ENCODE measurements at places on chromosomes 13 and 19. TPM values are rescaled to one million over a fixed set of nuclear protein-coding genes. Genes with fewer than 3 reads are reported as not detected.
A peak's percentile ranks its signal among the peaks of the same experiment; 100 is the strongest.

Gene CHERP
- 6.4 TPM for total RNA-seq

Gene CAMSAP3
- not detected for total RNA-seq

DNA sequence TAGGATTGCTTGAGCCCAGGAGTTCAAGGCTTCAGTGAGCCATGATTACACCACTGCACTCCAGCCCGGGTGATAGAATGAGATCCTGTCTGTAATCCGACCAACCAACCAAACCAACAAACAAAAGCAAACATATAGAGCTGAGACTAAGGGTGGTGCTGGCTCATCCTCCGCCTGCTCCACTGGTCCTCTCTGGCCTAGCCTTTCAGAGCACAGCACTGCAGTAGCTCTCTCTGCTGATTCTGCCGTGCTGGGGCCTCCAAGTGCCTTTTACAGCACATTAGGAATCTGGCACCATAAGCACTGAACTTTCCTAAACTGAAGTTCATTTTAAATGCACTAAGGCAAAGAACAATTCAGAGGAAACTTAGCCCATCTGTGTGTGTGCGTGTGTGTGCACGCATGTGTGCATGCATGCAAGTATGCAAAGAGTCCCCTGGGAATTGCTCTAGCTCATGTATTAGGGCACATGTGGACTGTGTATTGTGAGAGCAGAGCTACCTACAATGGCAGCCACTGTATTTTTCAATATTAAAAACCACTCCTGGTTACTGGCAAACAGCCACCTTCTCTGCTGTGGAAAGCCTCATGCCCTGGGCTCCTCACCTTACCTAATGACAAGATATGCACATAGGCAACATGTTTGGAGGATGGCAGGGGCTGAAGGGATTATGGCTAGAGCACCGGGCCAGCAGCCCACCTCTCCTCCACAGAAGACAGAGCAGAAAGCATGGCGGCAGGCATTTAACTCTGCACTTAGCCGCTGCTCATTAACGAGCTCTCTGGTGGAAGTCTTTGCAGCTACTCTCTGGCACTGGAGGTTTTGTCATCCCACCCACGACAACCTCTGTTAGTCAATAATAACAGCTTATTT, 223.1 kb upstream of the TSHZ3 start:
- no peaks in the 10 kb centered on the region for H3K36me3 ChIP-seq
- no peak overlapping the region for H3K4me3 ChIP-seq
- H3K27me3 ChIP-seq, result no peaks in the 10 kb centered on the region
- no peaks in the 10 kb centered on the region for H3K4me1 ChIP-seq
- no peak overlapping the region for H3K27ac ChIP-seq

- H3K27me3 ChIP-seq, result no peaks in the 10 kb centered on the region
- no peak for DNase-seq
- H3K27ac ChIP-seq, result no peak overlapping the region
- H3K4me3 ChIP-seq, result no peak overlapping the region
- H3K36me3 ChIP-seq, result no peaks in the 10 kb centered on the region
- no peaks in the 10 kb centered on the region for H3K4me1 ChIP-seq
Observed at GRCh38 chr13:112774829-112775565, 85.2 kb downstream of the ATP11A start.

Gene KLHL1
- total RNA-seq, result not detected

Gene NKPD1
- not detected for total RNA-seq

DNA sequence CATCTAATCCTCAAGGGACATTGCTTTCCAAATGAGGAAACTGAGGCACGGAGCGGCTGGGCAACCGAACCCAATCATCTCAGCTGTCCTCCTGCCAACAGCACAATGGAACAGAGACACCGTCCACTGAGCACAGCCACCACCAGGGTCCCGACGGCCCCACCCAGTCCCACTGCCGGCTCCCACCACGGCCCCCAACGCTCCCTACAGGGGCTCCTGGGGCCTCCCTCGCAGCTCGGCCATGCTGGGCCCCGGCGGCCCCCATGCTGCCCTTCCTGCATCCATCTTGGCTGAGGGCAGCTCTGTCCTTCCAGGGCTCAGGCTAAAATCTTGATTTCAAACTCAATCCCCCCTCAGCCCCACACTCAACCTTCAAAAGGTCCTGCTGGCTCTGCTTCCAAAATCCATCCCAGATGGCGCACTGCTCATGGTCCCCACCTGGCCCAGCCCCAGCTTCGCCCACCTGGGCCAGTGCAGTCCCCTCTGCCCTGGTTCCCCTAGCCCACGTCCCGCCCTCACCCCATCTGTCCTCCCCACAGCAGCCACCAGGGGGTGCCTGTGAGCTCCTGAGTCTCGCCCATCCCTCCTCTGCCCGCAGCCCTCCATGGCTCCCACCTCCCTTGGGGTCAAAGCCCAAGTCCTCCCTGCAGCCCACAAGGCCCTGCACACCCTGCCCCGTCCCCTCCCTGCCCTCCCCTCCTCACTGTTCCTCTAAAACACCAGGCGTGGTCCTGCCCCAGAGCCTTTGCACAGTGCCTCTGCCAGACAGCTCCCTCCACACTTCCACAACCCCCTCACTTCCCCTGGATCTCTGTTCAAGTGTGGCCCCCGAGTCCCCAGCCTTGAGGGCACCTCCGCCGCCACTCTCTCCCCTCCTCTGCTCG, 7.9 kb downstream of the PIP5K1C start:
- H3K27ac ChIP-seq, result peak overlapping the region; percentile 80
- H3K27me3 ChIP-seq, result no peaks in the 10 kb centered on the region
- H3K36me3 ChIP-seq, result peaks cover 11% of the 10 kb centered on the region
- DNase-seq, result no peak
- H3K4me1 ChIP-seq, result peaks cover 65% of the 10 kb centered on the region
- peak overlapping the region; percentile 11 for H3K4me3 ChIP-seq

- no peaks in the 10 kb centered on the region for H3K27me3 ChIP-seq
- no peak for DNase-seq
- no peaks in the 10 kb centered on the region for H3K4me1 ChIP-seq
- no peak overlapping the region for H3K4me3 ChIP-seq
- no peak overlapping the region for H3K27ac ChIP-seq
Observed at GRCh38 chr13:96025283-96025682, 27.9 kb downstream of the UGGT2 start.

- DNase-seq, result no peak
- no peaks in the 10 kb centered on the region for H3K27me3 ChIP-seq
- no peaks in the 10 kb centered on the region for H3K36me3 ChIP-seq
Observed at GRCh38 chr13:105377452-105377851, 1158.0 kb downstream of the EFNB2 start.

- DNase-seq, result no peak
- H3K36me3 ChIP-seq, result no peaks in the 10 kb centered on the region
- H3K27me3 ChIP-seq, result no peaks in the 10 kb centered on the region
- H3K27ac ChIP-seq, result no peak overlapping the region
Observed at GRCh38 chr13:26540334-26540733, 17.1 kb upstream of the WASF3 start.

DNA sequence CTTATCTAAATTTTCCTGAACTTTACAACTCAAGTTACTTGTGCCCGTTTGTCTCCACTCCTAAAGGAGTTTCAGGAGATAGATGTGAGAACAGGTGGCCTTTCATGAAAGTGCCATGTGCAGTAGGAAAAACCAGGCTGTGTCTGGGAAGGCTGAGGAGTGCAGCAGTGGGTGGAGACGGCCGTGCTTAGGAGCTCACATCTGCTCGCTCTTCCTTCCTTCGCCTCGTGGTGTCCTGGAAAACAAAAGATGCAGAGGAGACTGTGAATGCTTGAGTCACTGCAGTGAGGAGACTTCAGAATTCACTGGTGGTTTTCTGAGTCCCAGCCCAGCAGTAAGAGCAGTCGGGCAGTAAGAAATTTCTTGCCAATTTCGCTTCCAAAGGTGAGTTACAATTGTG, 138.4 kb upstream of the RNF113B start:
- no peak overlapping the region for H3K4me3 ChIP-seq
- H3K36me3 ChIP-seq, result no peaks in the 10 kb centered on the region
- no peak overlapping the region for H3K27ac ChIP-seq
- no peak for DNase-seq
- peaks cover 15% of the 10 kb centered on the region for H3K4me1 ChIP-seq
- H3K27me3 ChIP-seq, result no peaks in the 10 kb centered on the region

Gene PRODH2
- total RNA-seq, result not detected

GRCh38 chr13:75016225-75016624, 465.7 kb downstream of the TBC1D4 start:
- H3K36me3 ChIP-seq, result no peaks in the 10 kb centered on the region
- H3K4me3 ChIP-seq, result no peak overlapping the region
- H3K27me3 ChIP-seq, result no peaks in the 10 kb centered on the region
- no peaks in the 10 kb centered on the region for H3K4me1 ChIP-seq
- no peak overlapping the region for H3K27ac ChIP-seq

DNA sequence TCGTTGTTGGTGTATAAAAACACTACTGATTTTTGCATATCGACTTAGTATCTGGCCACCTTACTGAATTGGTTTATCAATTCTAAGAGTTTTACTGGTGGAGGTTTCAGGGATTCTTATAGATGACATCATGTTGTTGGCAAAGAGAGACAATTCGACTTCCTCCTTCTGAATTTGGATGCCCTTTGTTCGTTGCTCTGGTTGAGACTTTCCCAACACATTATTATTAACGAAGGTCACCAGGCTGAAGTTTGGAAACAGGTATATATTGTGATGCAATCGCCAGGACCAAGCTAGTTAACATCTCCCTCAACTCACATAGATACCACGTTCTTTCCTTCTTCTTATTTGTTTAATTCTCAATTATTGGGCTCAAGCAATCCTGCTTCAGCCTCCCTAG, 2.1 kb upstream of the ZSCAN5B start:
- no peak overlapping the region for H3K27ac ChIP-seq
- no peak for DNase-seq
- no peaks in the 10 kb centered on the region for H3K4me1 ChIP-seq
- no peaks in the 10 kb centered on the region for H3K27me3 ChIP-seq
- no peak overlapping the region for H3K4me3 ChIP-seq

- H3K4me3 ChIP-seq, result no peak overlapping the region
- H3K27me3 ChIP-seq, result no peaks in the 10 kb centered on the region
- H3K36me3 ChIP-seq, result peaks cover 44% of the 10 kb centered on the region
- DNase-seq, result no peak
- H3K27ac ChIP-seq, result no peak overlapping the region
Observed at GRCh38 chr19:35633727-35634440, 5.0 kb downstream of the RBM42 start.

DNA sequence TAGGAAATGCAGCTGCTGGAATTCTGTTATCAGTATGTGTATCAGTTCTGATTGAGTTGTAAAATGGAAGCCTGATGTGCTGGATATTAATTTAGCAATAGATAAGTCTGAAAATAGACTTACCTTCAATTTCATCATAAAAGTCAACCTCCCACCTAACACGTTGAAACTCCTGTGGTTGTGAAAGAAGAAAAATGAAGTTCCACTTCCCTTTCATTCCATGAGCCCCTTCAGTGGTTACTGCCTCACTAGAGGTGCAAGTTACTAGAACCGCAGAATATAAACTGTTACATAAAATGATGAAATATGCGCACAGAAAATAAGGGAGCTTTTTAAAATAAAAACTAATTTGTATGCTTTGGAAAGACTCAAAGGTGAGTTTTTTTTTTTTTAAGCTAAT, 249.2 kb downstream of the SHISA2 start:
- no peak overlapping the region for H3K27ac ChIP-seq
- no peaks in the 10 kb centered on the region for H3K4me1 ChIP-seq
- no peaks in the 10 kb centered on the region for H3K27me3 ChIP-seq

- H3K27me3 ChIP-seq, result no peaks in the 10 kb centered on the region
- DNase-seq, result peak; percentile 99
- H3K4me3 ChIP-seq, result peak overlapping the region; percentile 86
- peaks cover under 1% of the 10 kb centered on the region for H3K36me3 ChIP-seq
Observed at GRCh38 chr19:35757231-35757748, 461 bp upstream of the HSPB6 start.

GRCh38 chr19:33235269-33235995, 9.8 kb upstream of the SLC7A10 start:
- H3K4me1 ChIP-seq, result no peaks in the 10 kb centered on the region
- H3K36me3 ChIP-seq, result no peaks in the 10 kb centered on the region
- H3K27ac ChIP-seq, result no peak overlapping the region
- H3K27me3 ChIP-seq, result peaks cover 23% of the 10 kb centered on the region

Gene PSG7
- total RNA-seq, result not detected

GRCh38 chr19:47045867-47046470, 2.5 kb downstream of the TMEM160 start:
- H3K27me3 ChIP-seq, result no peaks in the 10 kb centered on the region
- H3K36me3 ChIP-seq, result no peaks in the 10 kb centered on the region
- no peak overlapping the region for H3K4me3 ChIP-seq
- H3K27ac ChIP-seq, result no peak overlapping the region
- no peak for DNase-seq

Gene TIMM13
- total RNA-seq, result 26.3 TPM

Gene SGCG
- total RNA-seq, result 0.16 TPM

- H3K4me3 ChIP-seq, result peak within 1 kb of the TSS; percentile 64
- no peaks in the 10 kb centered on the region for H3K27me3 ChIP-seq
- no peaks in the 10 kb centered on the region for H3K4me1 ChIP-seq
Observed at GRCh38 chr19:10315335-10316214, at the start of gene FDX2. Gene FDX2, minus strand, starts transcription at chr19:10316015. Its CDS starts 19 bp downstream, at chr19:10315996.

- no peak overlapping the region for H3K4me3 ChIP-seq
- DNase-seq, result peak; percentile 42
- peaks cover 47% of the 10 kb centered on the region for H3K27me3 ChIP-seq
Observed at GRCh38 chr19:46021531-46022041, 1.3 kb downstream of the PGLYRP1 start.

GRCh38 chr13:113581871-113582270, 2.7 kb upstream of the TFDP1 start:
- no peak overlapping the region for H3K27ac ChIP-seq
- H3K36me3 ChIP-seq, result peaks cover 4% of the 10 kb centered on the region
- H3K4me1 ChIP-seq, result no peaks in the 10 kb centered on the region
- no peaks in the 10 kb centered on the region for H3K27me3 ChIP-seq
- H3K4me3 ChIP-seq, result no peak overlapping the region

- H3K27me3 ChIP-seq, result no peaks in the 10 kb centered on the region
- no peaks in the 10 kb centered on the region for H3K36me3 ChIP-seq
- no peak overlapping the region for H3K4me3 ChIP-seq
- H3K4me1 ChIP-seq, result peaks cover 56% of the 10 kb centered on the region
- peak; percentile 59 for DNase-seq
Observed at GRCh38 chr13:114102521-114103288, 29.7 kb downstream of the RASA3 start.

Gene POSTN
- 46.7 TPM for total RNA-seq

DNA sequence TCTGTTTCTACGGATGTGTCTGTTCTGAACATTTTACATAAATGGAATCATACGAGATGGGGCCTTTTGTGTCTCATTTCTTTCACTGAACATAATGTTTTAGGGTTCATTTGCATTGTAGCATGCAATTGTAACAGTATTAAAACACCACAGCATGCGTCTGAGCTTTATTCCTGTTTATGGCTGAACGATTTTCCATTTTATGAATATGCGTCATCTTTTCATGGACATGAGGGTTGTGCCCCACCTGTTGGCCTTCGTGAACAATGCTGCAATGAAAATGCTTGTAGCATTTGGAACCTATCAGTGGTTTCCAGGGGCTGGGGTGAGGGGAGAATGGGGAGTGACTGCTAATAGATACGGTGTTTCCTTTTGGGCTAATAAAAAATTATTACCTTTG, 5.1 kb downstream of the OR10H1 start:
- H3K36me3 ChIP-seq, result no peaks in the 10 kb centered on the region
- DNase-seq, result no peak
- H3K4me1 ChIP-seq, result peaks cover 5% of the 10 kb centered on the region
- H3K4me3 ChIP-seq, result no peak overlapping the region
- no peaks in the 10 kb centered on the region for H3K27me3 ChIP-seq
- no peak overlapping the region for H3K27ac ChIP-seq

GRCh38 chr19:7739211-7739755, 7.4 kb upstream of the CLEC4G start:
- H3K27me3 ChIP-seq, result peaks cover 3% of the 10 kb centered on the region
- DNase-seq, result no peak
- no peaks in the 10 kb centered on the region for H3K36me3 ChIP-seq
- no peak overlapping the region for H3K4me3 ChIP-seq
- no peaks in the 10 kb centered on the region for H3K4me1 ChIP-seq

Gene GPR12
- total RNA-seq, result 0.16 TPM

Measured in sigmoid colon (tissue), 7 donors.